HCT116 (cell line): ENCODE measurements at places on chromosomes 1 and 21.

GRCh38 chr1:10721381-10722321 lies 74.8 kb downstream of the CASZ1 start:
- H3K27ac ChIP-seq: no peak overlapping the region
- H3K4me3 ChIP-seq: no peak overlapping the region
- no peak for DNase-seq
- no peaks in the 10 kb centered on the region for H3K27me3 ChIP-seq

DNA sequence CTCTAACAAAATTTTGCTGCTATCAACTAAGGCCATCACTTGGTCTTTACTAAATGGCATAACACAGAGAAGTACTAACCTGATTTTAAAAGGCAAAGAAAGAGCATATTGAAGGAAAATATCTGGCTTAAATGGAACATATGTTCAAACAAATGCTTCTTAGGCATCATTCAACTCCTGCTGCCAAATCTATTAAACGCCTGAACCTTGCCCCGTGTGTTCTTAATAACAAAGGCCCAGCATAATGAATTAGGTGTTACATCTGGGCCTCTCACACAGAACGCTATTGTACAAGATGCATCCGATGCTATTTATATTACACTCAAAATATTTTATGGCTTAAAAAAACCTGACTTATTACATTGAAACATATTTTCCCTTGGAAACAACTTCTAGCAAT lies 48.4 kb downstream of the B3GALNT2 start:
- peaks cover 3% of the 10 kb centered on the region for H3K36me3 ChIP-seq
- no peaks in the 10 kb centered on the region for H3K27me3 ChIP-seq
- no peaks in the 10 kb centered on the region for H3K4me1 ChIP-seq

DNA sequence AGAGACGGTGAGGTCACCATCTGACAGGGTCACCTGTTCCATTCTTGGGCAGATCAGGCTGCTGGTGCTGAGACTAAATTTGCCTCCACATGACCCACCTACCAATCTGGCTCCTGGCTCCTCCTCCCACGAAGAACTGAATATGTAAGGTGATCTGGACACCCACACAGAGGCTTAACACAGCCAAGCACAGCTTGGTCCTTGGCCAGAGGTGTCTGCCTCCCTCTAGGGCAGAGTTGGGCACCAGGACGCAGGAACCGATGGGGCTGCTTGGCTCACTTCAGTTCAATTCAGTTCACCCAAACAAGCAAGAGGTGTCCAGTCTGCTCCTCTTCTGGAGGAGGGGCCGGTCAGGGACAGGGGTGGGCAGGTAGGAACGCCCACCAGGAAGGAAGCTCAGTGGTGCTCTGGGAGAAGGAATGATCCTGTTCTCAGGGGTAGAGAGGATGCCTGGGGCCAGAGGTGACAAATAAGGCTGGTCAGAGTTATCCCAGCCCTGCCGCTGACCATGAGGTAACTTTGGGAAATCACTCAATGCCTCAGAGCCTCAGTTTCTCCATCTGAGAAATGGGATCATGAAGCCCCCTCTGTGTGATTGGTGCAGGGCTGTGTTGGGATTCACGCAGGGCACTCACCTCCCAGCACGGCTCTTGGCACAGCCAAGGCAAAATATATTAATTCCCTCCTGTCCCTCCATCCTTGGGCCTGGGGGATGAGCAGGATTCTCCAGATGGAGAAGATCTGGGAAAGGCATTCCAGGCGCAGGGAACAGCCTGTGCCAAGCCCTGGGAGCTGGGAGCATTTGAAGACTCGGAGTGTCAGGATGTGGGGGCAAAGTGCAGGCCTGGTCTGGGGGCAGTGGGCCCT lies 284.5 kb downstream of the PTPRU start:
- peaks cover 5% of the 10 kb centered on the region; the same call in 1 of the 2 replicates for H3K27me3 ChIP-seq
- no peak for DNase-seq
- no peaks in the 10 kb centered on the region for H3K36me3 ChIP-seq
- no peak overlapping the region for H3K27ac ChIP-seq

DNA sequence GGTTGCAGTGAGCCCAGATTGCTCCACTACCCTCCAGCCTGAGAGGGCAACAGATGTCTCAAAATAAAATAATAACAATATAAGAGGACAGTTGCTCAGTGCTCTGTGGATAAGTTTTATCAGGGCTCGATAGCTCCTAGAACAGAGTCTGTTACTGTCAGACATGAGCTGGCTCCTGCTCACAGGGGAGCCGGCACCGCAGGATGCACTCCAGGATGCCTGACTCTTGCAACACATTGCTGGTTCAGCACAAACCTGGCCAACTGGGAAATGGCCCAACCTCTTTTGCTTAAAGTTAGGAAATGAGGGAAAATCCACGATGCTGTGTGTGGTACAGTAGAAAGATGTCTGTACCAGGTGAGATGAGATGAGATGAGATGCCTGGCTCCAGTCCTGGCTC lies 5.8 kb upstream of the CTSE start:
- H3K4me1 ChIP-seq: no peaks in the 10 kb centered on the region
- no peaks in the 10 kb centered on the region for H3K27me3 ChIP-seq
- no peaks in the 10 kb centered on the region for H3K36me3 ChIP-seq
- no peak overlapping the region for H3K4me3 ChIP-seq
- H3K27ac ChIP-seq: no peak overlapping the region
- DNase-seq: no peak
